ENCODE measurements at places on chromosomes 1 and 21.

GRCh38 chr1:8373581-8374241, 55.8 kb downstream of the SLC45A1 start:
- H3K27me3 ChIP-seq: no peaks in the 10 kb centered on the region
- no peak overlapping the region for H3K4me3 ChIP-seq
- DNase-seq: no peak
- peaks cover 35% of the 10 kb centered on the region for H3K4me1 ChIP-seq
- peaks cover 22% of the 10 kb centered on the region for H3K36me3 ChIP-seq
- H3K27ac ChIP-seq: peak overlapping the region; percentile 35

GRCh38 chr1:181021159-181021558, 1.5 kb downstream of the STX6 start:
- H3K4me1 ChIP-seq: peaks cover 22% of the 10 kb centered on the region
- H3K36me3 ChIP-seq: peaks cover 5% of the 10 kb centered on the region
- no peak for DNase-seq
- H3K27me3 ChIP-seq: no peaks in the 10 kb centered on the region
- peak overlapping the region; percentile 98 for H3K27ac ChIP-seq

GRCh38 chr1:55400508-55400907, 185.3 kb upstream of the USP24 start:
- H3K36me3 ChIP-seq: peaks cover 2% of the 10 kb centered on the region
- H3K4me1 ChIP-seq: no peaks in the 10 kb centered on the region
- peaks cover 19% of the 10 kb centered on the region for H3K27me3 ChIP-seq
- no peak for DNase-seq
- H3K4me3 ChIP-seq: no peak overlapping the region
- H3K27ac ChIP-seq: no peak overlapping the region

GRCh38 chr1:228209657-228210056, 1.8 kb downstream of the OBSCN start:
- H3K27me3 ChIP-seq: peaks cover 3% of the 10 kb centered on the region
- H3K36me3 ChIP-seq: no peaks in the 10 kb centered on the region
- DNase-seq: no peak
- peaks cover 7% of the 10 kb centered on the region for H3K4me1 ChIP-seq
- H3K27ac ChIP-seq: no peak overlapping the region
- no peak overlapping the region for H3K4me3 ChIP-seq

- peaks cover 14% of the 10 kb centered on the region for H3K27me3 ChIP-seq
- DNase-seq: no peak
- H3K4me1 ChIP-seq: peaks cover 27% of the 10 kb centered on the region
- H3K27ac ChIP-seq: no peak overlapping the region
- H3K4me3 ChIP-seq: no peak overlapping the region
- H3K36me3 ChIP-seq: peaks cover 2% of the 10 kb centered on the region
Observed at GRCh38 chr1:205232127-205232820, 4.5 kb downstream of the TMCC2 start.

GRCh38 chr1:221069178-221069903, 190.1 kb downstream of the HLX start:
- peak overlapping the region; percentile 97 for H3K27ac ChIP-seq
- H3K4me3 ChIP-seq: peak overlapping the region; percentile 78
- peaks cover 62% of the 10 kb centered on the region for H3K4me1 ChIP-seq
- DNase-seq: peak; percentile 58
- no peaks in the 10 kb centered on the region for H3K27me3 ChIP-seq

- no peak overlapping the region for H3K4me3 ChIP-seq
- H3K36me3 ChIP-seq: peaks cover 23% of the 10 kb centered on the region
- DNase-seq: no peak
- peaks cover 19% of the 10 kb centered on the region for H3K4me1 ChIP-seq
- H3K27ac ChIP-seq: no peak overlapping the region
Observed at GRCh38 chr21:34997294-34997693, 51.8 kb downstream of the RUNX1 start.

DNA sequence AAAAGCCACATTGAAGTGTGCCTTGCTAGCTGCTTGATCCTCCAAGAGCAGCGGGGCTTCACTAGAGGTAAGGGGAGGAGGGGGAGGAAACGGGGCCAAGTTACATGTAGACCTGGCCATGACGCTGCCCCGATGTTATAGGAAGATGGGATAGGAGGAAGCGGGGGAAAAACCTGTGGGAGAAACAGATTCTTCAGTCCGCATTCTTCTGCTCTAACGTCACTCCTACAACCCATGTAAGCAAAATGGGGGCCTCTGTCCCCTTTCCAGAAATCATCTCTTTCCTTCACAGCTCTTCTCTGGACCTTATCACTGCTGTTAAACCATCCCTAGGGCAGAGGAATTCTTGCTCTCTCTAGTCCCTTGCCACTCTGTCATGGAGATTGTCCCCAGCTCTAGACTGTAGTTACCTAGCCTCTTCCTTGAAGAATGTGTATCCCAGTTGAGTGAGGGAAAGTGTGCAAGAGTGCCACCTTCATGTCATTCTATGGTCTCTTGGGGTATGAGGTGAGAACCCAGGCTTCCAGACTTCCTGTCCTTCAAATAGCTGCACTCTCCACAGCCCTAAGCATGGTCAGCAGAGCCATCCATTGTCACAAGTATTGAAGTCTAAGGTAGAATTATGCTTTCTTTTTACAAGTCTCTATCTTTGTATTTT, 11.4 kb downstream of the PLEKHO1 start:
- H3K4me3 ChIP-seq: peak overlapping the region; percentile 86
- H3K27me3 ChIP-seq: no peaks in the 10 kb centered on the region
- H3K27ac ChIP-seq: peak overlapping the region; percentile 97
- no peak for DNase-seq

DNA sequence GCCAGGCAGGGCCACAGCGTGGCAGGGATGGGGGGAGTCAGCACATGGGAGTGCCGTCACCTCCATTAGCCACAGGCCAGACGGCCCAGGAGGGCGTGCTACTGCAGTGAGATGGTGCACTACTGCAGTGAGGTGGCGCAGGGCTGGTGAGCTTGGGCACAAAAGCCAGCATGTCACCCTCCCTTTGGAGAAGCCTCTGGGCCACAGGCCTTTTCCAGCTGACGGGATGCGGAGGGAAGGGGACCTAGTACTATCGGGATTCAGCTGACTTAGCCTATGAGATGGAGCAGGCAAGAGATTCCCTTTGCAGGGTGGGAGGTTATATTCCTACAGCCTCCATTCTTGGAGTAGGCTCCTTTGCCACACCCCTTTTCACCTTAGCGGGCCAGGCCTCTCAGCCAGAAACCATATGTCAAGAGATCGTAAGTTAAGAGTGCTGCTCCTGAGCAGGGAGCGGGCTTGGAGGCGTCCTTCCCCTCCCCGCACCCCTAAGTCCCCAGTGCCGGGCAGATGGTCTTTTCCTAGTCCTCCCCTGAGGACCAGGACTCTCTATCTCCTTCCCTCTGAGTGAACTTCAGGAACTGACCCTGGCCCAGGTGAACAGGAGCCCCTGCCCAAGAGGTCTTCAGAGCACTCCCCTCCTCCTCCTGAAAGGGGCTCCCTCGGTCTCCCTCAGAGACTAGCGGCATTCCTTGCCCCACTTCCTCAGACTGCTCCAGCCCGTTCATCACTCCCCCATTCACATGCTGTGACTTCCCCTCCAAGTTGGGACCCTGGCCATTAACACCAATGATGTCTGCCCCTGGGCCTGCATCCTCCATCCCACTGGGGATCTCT, 8.2 kb downstream of the NES start:
- no peaks in the 10 kb centered on the region for H3K36me3 ChIP-seq
- DNase-seq: no peak

GRCh38 chr1:154095456-154096060, 59.3 kb downstream of the NUP210L start:
- no peak overlapping the region for H3K4me3 ChIP-seq
- no peaks in the 10 kb centered on the region for H3K36me3 ChIP-seq
- no peak overlapping the region for H3K27ac ChIP-seq
- no peaks in the 10 kb centered on the region for H3K4me1 ChIP-seq
- no peaks in the 10 kb centered on the region for H3K27me3 ChIP-seq
- DNase-seq: no peak

- H3K36me3 ChIP-seq: no peaks in the 10 kb centered on the region
- DNase-seq: no peak
- no peak overlapping the region for H3K27ac ChIP-seq
- peaks cover 22% of the 10 kb centered on the region for H3K27me3 ChIP-seq
Observed at GRCh38 chr1:147579532-147579931, 38.2 kb downstream of the BCL9 start.

- H3K27me3 ChIP-seq: no peaks in the 10 kb centered on the region
- no peak for DNase-seq
- no peak overlapping the region for H3K27ac ChIP-seq
- peaks cover 17% of the 10 kb centered on the region for H3K36me3 ChIP-seq
- H3K4me1 ChIP-seq: peaks cover 13% of the 10 kb centered on the region
Observed at GRCh38 chr1:226875641-226876295, 5.4 kb downstream of the PSEN2 start.

- peaks cover 31% of the 10 kb centered on the region for H3K4me1 ChIP-seq
- H3K27me3 ChIP-seq: no peaks in the 10 kb centered on the region
- H3K36me3 ChIP-seq: no peaks in the 10 kb centered on the region
- peak overlapping the region; percentile 92 for H3K27ac ChIP-seq
Observed at GRCh38 chr21:44874497-44875315, 1.2 kb upstream of the PTTG1IP start.

GRCh38 chr1:160953030-160953429, 1.6 kb downstream of the ITLN2 start:
- no peaks in the 10 kb centered on the region for H3K36me3 ChIP-seq
- H3K27ac ChIP-seq: no peak overlapping the region
- peaks cover 8% of the 10 kb centered on the region for H3K4me1 ChIP-seq
- no peak overlapping the region for H3K4me3 ChIP-seq
- H3K27me3 ChIP-seq: no peaks in the 10 kb centered on the region

- no peak overlapping the region for H3K27ac ChIP-seq
- H3K4me1 ChIP-seq: no peaks in the 10 kb centered on the region
- H3K36me3 ChIP-seq: peaks cover 2% of the 10 kb centered on the region
- no peak for DNase-seq
Observed at GRCh38 chr1:209983953-209984352, 45.9 kb downstream of the SYT14 start.

GRCh38 chr1:211606914-211607753, 28.2 kb upstream of the SLC30A1 start:
- peak overlapping the region; percentile 95 for H3K27ac ChIP-seq
- DNase-seq: peak; percentile 47
- peak overlapping the region; percentile 93 for H3K4me3 ChIP-seq
- peaks cover 4% of the 10 kb centered on the region for H3K36me3 ChIP-seq

DNA sequence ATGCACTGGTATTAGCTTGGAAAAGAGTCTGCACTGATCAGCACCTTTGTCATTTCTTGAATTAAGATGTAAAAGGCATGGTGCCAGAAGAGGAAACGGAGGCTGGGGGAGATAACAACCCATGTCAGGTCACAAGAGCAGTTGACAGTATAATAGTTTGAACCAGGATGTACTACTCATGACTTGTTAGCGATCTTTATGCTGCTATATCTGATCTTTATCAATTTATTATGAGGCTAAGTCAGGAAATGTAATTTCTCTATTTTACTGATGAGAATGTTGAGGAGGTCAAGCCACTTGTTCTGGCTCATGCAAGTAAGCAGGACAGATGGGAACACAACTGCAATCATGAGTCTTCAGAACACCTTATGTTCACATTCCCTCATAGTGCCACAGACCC, 41.4 kb downstream of the RGS5 start:
- H3K27me3 ChIP-seq: no peaks in the 10 kb centered on the region
- H3K36me3 ChIP-seq: peaks cover 5% of the 10 kb centered on the region
- no peaks in the 10 kb centered on the region for H3K4me1 ChIP-seq
- H3K4me3 ChIP-seq: no peak overlapping the region
- no peak overlapping the region for H3K27ac ChIP-seq
- DNase-seq: no peak

DNA sequence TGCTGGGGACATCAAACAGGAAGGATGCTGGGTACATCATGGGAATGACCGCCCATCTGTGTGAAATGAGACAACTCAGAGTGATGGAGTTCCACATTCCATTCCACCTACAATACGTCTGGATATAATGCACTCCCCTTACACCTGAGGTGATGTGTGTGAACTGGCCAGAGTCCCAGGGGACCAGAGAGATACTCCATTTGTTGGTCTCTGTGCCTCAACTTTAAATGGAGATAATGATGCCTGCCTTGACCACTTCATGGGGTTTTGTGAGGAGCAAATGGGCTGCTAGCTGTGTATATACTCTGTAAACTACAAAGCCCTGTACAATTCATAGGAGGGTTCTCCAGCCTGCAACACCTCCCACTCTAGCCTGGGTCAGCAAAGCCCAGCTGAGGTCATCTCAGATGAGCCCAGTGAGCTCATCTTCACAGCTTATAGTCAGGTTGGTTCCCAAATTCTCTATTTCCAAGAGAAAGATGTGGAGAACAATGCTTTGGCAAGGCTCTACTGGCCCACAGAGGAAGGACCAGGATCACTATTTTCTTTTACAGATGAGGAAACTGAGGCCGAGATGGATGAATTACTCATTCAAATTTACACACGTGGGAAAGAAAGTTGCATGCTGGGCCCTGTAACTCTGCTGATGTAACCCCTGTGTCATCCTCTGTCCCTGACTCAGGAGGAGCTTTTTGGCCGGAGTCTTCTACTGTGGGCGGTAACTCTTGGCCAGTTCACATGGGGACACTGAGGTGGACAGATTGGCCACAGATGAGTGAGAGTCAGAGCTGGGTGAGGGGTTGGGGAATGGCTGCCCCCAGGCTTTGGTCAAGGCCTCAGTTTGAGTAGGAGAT, 105.6 kb upstream of the GCLM start:
- peaks cover 12% of the 10 kb centered on the region for H3K27me3 ChIP-seq
- H3K36me3 ChIP-seq: no peaks in the 10 kb centered on the region
- no peak overlapping the region for H3K27ac ChIP-seq
- no peak overlapping the region for H3K4me3 ChIP-seq

- peaks cover 8% of the 10 kb centered on the region for H3K4me1 ChIP-seq
- H3K36me3 ChIP-seq: peaks cover 38% of the 10 kb centered on the region
- H3K4me3 ChIP-seq: no peak overlapping the region
- DNase-seq: no peak
Observed at GRCh38 chr1:230661976-230662375, 19.7 kb downstream of the COG2 start.

DNA sequence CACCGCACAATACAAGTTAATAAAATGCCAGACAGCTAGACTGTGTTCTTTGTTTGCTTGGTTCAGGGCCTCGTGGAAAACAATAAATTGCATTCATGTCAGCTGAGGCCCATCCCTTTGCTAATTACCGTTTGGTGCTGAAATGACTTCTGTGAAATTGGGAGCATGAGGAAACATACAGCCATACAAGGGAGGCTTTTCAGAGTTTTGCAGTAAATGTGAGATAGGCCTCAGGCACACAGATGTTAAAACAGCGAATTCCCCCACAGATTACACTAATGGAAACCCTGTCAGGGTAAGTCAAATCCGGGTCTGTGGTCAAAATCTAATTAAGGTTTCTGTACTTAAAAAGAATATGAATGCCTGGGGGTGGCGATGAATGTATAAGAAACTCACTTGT, 173.5 kb upstream of the LMO4 start:
- H3K4me3 ChIP-seq: no peak overlapping the region
- H3K36me3 ChIP-seq: no peaks in the 10 kb centered on the region
- DNase-seq: no peak
- no peak overlapping the region for H3K27ac ChIP-seq
- peaks cover 9% of the 10 kb centered on the region for H3K27me3 ChIP-seq

- no peak overlapping the region for H3K27ac ChIP-seq
- no peak for DNase-seq
- H3K4me3 ChIP-seq: no peak overlapping the region
- peaks cover 5% of the 10 kb centered on the region for H3K27me3 ChIP-seq
- no peaks in the 10 kb centered on the region for H3K36me3 ChIP-seq
- H3K4me1 ChIP-seq: no peaks in the 10 kb centered on the region
Observed at GRCh38 chr1:48611841-48612240, 139.8 kb upstream of the SPATA6 start.

GRCh38 chr1:226325178-226325577, 16.2 kb upstream of the LIN9 start:
- H3K4me3 ChIP-seq: no peak overlapping the region
- no peaks in the 10 kb centered on the region for H3K36me3 ChIP-seq
- peaks cover 4% of the 10 kb centered on the region for H3K27me3 ChIP-seq
- DNase-seq: no peak
- H3K4me1 ChIP-seq: no peaks in the 10 kb centered on the region

GRCh38 chr1:3115275-3116149, 46.5 kb downstream of the PRDM16 start:
- H3K27ac ChIP-seq: no peak overlapping the region
- no peaks in the 10 kb centered on the region for H3K4me1 ChIP-seq
- DNase-seq: no peak
- no peaks in the 10 kb centered on the region for H3K36me3 ChIP-seq
- no peak overlapping the region for H3K4me3 ChIP-seq

All from memory B cell (primary cell).